Activated naive CD4-positive, alpha-beta T cell treated with anti-CD3 and anti-CD28 coated beads, Interleukin-2, amount 50 U/mL, for 72 hours (primary cell): ENCODE measurements at places on chromosomes 6 and 20. TPM values are rescaled to one million over a fixed set of nuclear protein-coding genes. Genes with fewer than 3 reads are reported as not detected.

The WFDC10B gene
- not detected for total RNA-seq

The LY86 gene
- total RNA-seq = 0.96 TPM

- DNase-seq = no peak
Observed at GRCh38 chr6:158497620-158498019, 62.3 kb upstream of the TMEM181 start.

- DNase-seq = no peak
Observed at GRCh38 chr6:5937169-5937909, 69.4 kb downstream of the NRN1 start.

GRCh38 chr6:38453861-38454260 is 185.9 kb downstream of the BTBD9 start:
- no peak for DNase-seq

DNA sequence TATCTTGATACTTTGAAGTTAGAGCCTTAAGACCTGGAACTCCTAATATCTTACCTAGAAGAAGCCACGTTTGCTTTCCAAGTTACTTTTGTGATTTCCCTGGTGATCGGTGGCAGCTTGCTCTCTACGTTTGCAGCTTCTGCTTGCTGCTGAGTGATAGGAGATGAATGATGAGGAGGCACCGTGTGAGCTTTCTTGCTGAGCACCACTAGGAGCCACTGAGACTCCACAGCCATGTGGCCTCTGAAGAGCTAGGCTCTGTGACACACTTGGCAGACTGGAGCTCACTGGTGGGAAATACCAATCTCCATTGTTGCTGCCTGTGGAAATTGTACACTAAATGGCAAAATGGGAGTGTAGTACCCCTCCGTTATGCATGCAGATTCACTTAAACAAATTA is 161.8 kb downstream of the IBTK start:
- no peak for DNase-seq

DNA sequence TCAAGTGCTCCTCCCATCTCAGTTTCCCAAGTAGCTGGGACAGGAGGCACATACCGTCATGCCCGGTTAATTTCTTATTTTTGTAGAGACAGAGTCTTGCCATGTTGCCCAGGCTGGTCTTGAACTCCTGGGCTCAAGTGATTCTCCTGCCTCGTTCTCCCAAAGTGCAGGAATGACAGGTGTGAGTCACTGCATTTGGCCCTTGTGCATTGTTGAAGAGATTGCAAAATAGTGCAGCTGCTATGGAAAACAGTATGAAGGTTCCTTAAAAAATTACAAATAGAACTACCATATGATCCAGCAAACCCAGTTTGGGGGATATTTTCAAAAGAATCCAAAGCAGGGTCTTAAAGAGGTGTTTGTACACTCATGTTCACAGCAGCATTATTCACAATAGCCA is 69.1 kb downstream of the GJA10 start:
- DNase-seq = no peak
